ENCODE measurements at places on chromosomes 2 and 18.

GRCh38 chr2:11411244-11411643 is 54.7 kb downstream of the E2F6 start:
- no peak for DNase-seq

DNA sequence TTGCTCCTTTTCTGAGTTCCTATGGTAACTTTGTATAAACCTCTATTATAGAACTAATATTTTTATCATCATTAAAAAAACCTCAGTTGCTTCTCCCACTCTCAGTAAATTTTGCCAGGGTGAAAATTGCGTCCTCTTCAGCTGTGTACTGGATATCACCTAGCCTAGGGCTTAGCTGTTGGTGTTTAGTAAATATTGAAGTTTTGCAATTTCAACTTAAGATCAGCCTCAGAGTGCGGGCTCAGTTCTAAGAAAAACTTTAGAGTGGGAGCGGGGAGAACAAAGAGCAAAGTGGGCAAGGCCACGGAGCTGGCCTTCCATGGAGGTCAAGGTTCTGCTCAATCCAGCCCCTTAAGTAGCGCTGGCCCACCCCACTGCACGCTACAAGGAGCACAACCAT is 488.3 kb upstream of the SPRED2 start:
- no peak for DNase-seq

GRCh38 chr2:152062125-152063091 is 36.4 kb downstream of the CACNB4 start:
- DNase-seq: no peak

DNA sequence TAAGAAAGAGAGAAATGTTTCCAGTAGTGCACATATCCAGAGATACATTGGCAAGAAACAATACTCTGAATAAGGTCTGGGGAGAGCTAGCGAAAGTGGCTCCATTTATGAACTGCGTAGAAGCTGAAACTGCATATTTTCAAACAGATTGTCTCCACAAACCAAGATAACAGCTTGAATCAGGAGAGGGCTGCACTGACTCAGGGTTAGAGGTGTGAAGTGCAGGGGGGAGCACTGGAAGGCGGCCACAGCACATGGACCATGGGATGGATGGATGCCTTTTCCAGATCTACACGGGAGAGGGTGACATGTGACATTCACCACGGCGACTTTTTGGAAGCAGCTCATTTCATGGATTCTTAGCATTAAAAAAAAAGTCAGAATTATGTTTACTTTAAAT is 729.4 kb downstream of the RNF144A start:
- no peak for DNase-seq

- no peak for DNase-seq
These were observed 199.2 kb downstream of the RAD51AP2 start for GRCh38 chr2:17319090-17319489.

DNA sequence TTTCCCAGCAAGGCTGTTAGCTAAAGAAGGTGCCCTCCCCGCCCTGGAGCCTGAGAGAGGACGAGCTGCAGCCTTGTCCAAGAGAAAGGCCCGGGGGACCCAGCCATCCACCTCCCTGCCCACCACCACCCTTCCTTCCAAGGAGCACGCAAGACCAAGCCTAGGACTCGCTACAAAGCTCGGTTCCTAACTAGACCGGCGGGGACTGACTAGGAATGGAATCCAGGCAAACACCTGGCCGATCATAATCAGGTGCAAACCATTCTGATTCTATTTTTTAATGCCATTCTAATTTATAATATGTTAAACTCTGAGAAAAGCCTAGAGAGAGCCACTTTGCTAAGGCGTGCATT is 19.7 kb upstream of the TUBB6 start:
- no peak for DNase-seq

- DNase-seq: no peak
These were observed 847.7 kb downstream of the CPS1 start for GRCh38 chr2:211404098-211404497.

Data from HEK293T (cell line).